ENCODE measurements at places on chromosomes 2 and 18.

DNA sequence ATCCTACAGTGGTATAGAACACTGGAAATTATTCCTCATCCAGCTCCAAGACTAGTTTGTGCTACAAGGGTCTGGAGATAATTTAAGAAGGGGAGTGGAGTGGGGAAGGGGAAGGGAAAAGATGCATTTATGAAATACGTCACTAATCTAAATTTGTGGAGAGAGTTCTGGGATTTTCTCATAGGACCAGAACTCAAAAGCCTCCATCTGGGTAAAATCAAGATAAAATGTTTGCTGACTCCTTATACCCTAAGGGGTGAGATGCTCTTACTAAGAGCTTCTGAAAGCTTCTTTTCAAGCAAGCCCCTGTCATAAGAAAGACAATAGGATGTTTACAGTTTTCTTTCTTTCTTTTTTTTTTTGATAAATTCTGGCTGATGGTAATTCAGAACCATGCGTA is 88.5 kb upstream of the RBMS1 start:
- DNase-seq = no peak

- DNase-seq = no peak
These were observed 66.1 kb downstream of the LRRFIP1 start for GRCh38 chr2:237693291-237693994.

- DNase-seq = no peak
These were observed 12.7 kb upstream of the DES start for GRCh38 chr2:219405451-219405850.

- DNase-seq = no peak
These were observed 48.5 kb upstream of the PGAP1 start for GRCh38 chr2:196974970-196975369.

- DNase-seq = no peak
These were observed 446.6 kb downstream of the DSC3 start for GRCh38 chr18:30595942-30596341.

- peak; percentile 68 for DNase-seq
These were observed 553 bp downstream of the CNDP2 start for GRCh38 chr18:74496508-74497323.

- no peak for DNase-seq
These were observed 119.8 kb downstream of the LAMA1 start for GRCh38 chr18:6997808-6998207.
